ENCODE measurements at places on chromosomes 16 and 17.

DNA sequence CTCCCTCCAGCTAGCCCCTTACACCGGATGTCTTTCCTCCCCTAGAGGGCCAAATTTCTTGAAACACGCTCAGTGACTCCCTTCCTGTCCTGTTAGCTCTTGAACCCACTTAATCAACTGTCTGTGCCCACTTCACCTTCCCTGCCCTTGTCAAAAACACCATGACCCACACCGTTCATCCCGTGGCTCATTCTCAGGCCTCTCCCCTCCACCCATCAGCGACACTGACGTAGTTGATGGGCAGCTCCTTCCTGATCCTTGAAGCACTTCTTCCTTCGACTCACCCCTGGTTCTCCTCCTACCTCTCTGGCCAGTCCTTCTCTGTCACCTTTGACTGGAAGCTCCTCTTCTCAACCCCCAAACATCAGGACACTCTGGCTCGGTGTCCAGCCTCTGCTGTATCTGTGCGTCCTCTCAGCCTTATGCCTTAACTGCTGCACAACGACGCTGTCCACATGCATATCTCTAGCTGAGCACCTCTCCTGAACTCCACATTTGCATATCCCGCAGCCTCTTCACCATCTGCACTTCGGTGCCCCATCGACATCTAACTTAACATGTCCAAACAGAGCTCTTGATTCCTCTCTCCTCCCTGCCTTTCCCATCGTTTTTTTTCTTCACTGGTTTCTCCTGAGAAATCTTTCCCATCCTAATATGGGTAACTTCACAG is 39.3 kb upstream of the CCDC182 start:
- DNase-seq = no peak

- DNase-seq = no peak
These were observed 7.1 kb downstream of the GIT1 start for GRCh38 chr17:29582254-29582765.

- DNase-seq = no peak
These were observed 49.2 kb upstream of the CACNG3 start for GRCh38 chr16:24206926-24207325.

GRCh38 chr16:85258629-85259028 is 146.4 kb upstream of the CIBAR2 start:
- DNase-seq = no peak

DNA sequence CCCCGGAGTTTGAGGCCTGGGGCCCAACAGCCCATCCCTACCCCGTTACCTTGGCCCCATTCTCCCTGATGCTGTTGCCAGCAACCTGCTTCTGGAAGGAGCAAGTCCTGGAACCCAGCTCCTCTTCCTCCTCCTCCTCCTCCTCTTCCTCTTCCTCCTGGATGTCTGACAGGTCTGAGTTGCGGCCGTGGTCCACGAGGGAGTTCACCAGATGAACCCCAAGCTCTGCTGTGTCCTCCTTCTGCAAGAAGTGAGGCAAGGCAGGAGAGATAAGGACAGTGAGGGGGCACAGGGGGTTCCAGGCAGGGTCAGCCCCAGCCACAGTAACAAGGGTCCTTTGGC is 18.7 kb downstream of the TSPOAP1 start:
- no peak for DNase-seq

- no peak for DNase-seq
These were observed 8.7 kb downstream of the SNX29 start for GRCh38 chr16:11985250-11985649.

DNA sequence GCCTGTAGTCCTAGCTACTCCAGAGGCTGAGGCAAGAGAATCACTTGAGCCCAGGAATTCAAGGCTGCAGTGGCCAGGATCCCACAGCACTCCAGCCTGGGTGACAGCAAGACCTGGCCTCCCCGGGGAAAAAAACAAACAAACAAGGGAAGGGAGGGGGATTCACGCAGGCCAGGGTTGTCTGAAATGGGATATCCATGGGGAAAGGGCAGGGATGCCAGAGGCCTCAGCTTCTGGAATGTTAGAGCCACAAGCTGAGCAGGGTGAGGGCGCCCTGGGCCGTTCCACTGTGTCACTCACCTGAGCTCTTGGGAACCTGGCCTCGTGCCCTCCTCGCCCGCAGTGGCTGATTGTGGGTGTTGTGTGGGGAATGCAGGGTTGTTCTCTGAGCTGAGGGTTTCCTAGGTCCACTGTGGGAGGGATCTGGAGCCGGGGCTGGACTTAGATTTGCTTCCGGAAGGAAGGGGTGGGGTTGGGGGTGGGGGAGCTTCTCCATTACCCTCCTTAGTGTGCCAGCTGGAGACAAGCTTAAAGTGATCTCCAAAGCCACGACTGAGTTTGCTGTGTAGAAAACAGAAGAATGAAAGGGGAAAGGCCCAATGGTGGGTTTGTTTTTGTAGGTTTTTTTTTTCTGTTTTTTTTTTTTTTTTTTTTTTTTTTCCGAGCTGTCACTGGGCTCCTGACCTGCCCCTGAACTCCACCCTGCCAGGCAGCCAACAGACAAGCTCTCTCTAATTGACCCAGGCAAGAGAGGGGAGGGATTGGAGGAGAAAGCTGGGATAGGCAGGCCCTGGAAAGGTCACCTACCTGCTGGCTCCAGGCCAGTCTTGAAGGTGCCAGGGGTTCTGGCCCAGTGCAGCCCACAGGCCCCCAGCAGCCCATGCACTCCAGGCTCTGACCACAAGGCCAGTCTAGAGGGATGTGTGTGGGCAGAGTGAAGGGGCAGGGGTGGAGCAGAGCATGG is at the start of gene SULT1A1:
Gene SULT1A1, minus strand, starts transcription at position 414 of the 964 bp plus-strand sequence. CDS start 1,189 bp downstream, outside the sequence.
- DNase-seq = no peak

DNA sequence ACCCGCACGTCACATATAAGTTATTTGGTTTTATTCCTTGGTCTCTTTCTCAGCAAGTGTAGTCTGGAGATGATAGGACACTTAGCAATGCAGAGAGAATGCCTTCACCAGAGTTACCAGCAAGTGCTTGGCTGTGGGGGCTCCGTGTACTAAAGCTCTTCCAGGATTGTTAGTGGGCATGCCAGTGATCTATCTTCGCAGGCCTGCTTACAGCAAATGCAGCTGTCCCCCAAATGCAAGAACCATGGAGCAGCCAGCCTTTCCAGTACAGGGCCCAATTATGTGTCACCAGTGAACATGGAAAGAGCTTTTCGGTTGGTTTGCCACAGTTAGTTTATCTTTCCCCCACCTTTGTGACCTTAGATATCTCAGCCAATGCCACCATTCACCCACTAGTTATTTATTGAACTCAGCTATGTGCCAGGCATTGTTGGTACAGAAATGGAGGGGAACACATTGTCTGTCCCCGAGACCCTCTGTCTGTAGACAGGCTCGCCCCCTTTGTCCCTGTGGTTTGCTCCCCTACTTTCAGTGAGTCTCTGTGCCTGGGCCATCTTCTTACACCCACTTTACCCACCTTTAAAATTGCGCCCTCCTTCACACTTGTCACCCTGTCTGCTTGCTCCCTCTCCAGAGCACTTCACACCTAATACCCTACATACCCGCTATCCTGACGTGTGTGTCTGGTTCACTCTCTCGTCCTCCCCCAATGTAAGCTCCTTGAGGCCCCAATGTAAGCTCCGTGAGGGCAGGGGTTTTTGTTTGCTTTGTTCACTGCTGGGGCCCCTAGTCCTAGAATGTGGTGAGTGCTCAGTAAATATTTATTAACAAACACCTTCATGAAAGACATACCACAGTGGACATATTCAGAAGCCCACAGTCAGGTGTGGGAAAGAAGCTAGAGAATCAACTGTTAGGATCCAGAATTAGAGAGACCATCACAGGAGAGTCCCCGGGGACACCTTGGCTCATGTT is 13.3 kb downstream of the USP10 start:
- no peak for DNase-seq

DNA sequence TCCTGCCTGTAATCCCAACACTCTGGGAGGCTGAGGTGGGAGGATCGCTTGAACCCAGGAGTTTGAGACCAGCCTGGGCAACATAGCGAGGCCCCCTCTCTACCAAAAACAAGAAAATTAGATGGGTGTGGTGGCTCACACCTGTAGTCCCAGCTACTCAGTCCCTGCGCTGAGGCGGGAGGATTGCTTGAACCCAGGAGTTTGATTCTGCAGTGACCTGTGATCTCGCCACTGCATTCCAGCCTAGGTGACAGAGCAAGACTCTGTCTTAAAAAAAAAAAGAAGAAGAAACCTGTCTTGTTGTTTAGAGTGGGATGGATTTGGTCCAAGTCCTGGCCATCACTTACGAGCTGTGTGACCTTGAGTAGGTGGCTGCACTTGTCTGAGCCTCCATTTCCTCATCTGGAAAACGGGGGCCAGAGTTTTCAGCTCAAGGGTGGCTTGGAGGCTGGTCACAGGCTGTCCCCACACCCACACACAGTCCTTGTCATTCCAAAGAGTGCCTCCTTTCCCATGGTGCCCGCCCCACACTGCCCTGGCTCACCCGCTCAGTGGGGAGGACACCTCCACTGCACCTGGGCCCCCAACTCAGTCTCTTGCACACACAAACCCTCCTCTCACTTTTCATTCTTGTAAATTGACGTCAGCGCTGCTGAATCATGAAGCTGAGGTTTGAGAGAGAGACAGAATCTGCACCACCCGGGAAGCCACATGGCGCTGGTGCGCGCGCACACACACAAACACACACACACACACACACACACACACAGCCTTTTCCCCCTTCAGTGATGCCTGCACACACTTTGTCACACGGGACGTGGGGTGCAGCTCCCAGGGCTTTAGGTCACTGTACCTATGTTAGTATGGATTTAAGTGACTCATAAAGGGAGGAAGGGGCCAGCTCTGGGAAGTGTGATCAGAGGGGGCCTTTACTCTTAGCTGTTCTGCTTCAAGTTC is 4.2 kb downstream of the SOCS1 start:
- no peak for DNase-seq

DNA sequence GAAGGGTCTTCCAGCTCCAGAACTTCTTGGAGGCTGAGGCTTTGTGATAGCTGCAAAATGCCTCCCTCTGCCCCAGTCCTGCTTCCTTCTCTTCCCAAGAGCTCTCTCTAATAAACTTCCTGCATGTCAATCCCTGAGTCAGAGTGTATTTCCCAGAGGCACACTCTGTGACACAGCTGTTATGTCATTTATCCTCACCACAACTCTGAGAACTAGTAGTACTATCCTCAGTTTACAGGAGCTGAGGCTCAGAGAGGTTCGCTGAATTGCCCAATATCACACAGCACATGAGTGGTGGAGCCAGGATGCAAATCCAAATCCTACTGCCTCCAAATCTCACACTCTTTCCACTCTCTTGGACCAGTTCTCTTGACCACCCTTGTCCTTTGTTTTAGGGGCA is 20.0 kb downstream of the UNC45B start:
- no peak for DNase-seq

DNA sequence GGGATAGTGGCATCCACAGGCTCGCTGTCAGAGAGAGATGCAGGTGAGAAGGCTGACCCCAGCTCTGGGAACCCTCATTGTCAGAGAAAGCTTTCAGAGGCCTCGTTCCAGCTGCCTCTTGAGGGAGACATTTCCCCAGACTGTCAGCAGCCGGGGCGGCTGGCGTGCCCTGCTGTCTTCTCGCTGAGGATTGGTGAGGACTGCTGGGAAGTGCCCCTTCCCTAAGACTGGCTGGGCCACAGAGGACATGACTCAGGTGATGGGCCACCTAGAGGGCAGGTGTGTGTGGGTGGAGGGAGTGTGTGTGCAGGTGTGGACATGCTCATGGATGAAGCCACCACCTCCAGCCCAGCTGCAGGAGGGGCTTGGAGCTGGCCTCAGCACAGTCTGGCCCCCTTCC is 25.3 kb downstream of the SPACA3 start:
- DNase-seq = no peak

GRCh38 chr17:3594976-3595375 is 14.2 kb downstream of the TRPV1 start:
- no peak for DNase-seq

- DNase-seq = no peak
These were observed 180.5 kb upstream of the ZNF469 start for GRCh38 chr16:88202207-88202745.

DNA sequence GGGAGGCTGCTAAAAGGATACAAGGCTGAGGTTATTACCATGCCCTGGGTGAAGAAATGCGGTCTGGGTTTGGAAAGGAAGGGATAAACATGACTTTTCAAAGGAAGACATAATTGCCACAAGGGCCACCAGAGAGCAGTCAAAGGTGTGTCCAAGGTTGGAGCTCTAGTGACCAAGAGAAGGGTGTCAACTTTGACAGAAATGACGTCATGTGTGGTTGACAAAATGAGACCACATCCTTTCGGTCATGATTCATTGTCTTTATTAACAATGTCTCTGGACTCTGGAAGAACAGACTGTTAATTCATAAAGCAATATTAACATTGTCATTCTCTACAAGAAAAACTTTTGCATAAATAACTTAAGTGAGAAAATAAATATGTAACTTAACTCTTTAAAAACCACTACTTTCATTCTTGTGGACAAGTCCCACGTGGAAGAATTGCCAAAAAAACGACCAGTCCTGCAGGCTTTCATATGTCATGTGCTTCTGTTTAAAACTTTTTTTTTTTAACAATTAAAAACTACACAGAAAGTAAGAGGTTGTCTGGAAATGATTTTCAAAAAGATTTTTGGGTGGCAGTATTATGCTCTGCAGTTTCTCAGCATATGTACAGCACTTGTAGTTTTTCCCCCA is 5.0 kb downstream of the SOST start:
- DNase-seq = no peak

DNA sequence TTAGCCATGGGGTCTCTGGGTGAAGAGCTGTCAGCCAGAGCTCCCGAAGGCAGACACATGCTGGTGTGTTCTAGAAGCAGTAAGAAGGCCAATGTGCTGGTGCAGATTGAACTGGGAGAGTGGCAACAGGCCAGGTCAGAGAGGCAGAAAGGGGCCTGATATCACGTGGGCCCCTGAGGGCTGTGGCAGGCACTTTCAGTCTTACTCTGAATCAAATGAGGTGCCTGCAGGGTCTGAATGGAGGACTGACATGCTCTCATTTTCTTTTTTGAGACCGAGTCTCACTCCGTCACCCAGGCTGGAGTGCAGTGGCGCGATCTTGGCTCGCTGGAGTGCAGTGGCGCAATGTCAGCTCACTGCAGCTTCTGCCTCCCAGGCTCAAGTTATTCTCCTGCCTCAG is 293.8 kb downstream of the ABCC12 start:
- DNase-seq = no peak

DNA sequence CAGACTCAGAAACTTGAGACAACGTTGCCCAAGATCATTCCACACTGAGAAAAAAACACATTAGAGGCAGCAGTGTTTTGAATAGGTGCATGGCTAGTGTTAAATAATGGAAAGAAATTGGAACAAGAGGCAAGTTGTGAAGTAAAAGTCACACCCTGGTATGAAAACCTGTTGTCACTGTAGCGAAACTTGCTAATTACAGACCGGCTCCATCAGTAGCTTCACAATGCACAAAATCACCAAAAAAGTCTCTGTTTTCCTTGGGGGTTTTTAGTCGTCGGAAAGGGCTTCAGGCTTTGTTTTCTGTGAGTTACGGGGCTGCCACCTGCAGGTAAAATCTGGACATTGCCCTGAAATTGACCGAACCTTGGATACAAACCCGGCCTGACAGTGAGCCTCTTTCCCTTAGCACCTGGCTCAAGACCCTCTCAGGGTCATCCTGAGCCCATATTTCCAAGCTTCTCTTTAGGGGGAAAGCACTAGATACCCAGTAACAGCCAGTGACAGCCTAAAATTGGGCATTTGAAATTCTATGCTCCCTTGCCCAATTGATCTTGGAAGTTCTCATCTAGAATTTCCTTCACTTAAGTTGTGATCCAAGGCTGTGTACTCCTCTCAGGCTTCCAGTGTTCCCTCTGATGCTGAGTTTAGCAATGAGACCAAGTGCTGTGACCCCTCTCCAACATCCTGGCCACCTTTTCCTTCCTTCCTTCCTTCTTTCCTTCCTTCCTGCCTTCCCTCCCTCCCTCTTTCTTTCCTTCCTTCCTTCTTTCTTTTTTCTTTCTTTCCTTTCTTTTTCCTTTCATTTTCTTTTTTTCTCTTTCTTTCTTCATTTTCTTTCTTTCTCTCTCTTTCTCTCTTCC is 7.2 kb upstream of the GRB2 start:
- peak; percentile 75 for DNase-seq

GRCh38 chr17:170130-170670 is 11.2 kb downstream of the DOC2B start:
- no peak for DNase-seq

Data from NCI-H1105 treated with DMSO at 0.1 percent for 48 hours (cell line).